Uterine smooth muscle cell (primary cell): ENCODE measurements at places on chromosomes 4 and X. TPM values are rescaled to one million over a fixed set of nuclear protein-coding genes. Genes with fewer than 3 reads are reported as not detected.

MAGEA8 gene
- not detected in 2 replicates for total RNA-seq

MAGEA2B gene
- total RNA-seq = not detected in 2 replicates

GLOD5 gene
- not detected in 2 replicates for total RNA-seq

APBB2 gene
- total RNA-seq = 46.8 and 54.6 TPM in 2 replicates
